Stimulated activated CD8-positive, alpha-beta memory T cell treated with anti-CD3 and anti-CD28 coated beads, Interleukin-15, amount 100 ng/mL, for 48 hours (primary cell): ENCODE measurements at places on chromosomes 4 and X.

GRCh38 chr4:81740487-81740886, 268.8 kb upstream of the RASGEF1B start:
- DNase-seq: no peak

GRCh38 chr4:60682901-60683300, 517.2 kb upstream of the ADGRL3 start:
- DNase-seq: no peak

DNA sequence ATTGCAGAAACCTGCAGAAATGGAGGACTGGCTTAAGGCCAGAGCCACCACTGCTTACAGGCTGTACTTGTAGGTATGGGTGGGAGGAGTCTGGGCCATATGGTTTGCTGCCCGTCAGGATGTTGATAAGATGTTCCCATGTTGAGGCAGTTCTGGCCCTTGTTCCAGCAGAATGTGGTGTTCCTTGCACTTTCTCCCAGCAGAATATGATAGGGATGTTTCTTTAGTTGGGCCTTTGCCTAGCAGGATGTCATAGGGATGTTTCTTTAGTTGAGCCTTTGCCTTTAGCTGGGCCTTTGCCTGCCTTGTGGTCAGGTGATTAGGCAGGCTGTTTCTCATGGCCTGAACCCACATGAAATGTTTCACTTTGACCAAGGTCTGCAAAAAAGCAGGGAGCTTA, 139.1 kb upstream of the PAQR3 start:
- no peak for DNase-seq

DNA sequence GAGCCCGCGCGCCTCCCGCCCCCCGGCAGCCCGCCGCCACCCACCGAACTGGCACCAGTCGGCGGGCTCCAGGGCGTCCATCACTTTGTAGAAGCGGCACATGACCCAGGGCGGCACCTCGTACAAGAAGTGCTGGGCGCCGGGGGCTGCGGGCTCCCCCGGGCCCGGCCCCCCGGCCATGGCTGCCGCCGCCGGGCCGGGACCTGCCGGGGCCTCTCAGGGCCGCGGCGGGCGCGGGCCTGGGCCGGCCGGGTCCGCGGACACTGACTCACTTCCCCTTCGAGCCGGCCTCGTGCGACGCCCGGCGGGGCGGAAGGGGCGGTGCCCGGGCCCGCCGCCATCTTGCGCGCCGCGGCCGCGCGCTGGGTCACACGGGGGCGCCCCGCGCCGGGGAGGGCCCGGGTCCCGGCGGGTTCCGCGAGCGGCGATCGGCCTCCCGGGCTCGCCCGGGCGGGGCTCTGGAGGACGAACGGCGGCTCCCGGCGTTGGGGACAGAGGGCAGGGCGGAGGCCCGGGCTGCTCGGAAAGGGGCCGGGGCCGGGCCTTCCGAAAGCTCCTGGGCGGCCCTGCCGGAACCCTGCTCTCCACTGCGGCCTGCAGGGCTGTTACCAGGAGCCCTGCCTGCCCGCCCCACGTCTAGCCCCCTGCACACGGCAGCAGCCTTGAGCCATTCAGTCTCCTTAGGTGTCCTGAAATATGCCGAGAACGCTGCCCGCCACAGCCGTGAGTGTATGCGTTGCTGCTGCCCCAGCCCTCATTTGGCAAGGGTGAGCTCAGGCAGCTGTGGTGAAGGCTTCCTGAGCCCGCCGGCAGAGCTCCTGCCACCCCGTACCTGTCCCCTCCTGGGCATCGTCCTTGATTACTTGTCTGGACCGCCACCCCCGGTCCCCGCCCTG, at the start of gene IRAK1:
Gene IRAK1, minus strand, starts transcription at position 270 of the 896 bp plus-strand sequence. Its CDS starts 90 bp downstream, at position 180.
- DNase-seq: peak; percentile 39

DNA sequence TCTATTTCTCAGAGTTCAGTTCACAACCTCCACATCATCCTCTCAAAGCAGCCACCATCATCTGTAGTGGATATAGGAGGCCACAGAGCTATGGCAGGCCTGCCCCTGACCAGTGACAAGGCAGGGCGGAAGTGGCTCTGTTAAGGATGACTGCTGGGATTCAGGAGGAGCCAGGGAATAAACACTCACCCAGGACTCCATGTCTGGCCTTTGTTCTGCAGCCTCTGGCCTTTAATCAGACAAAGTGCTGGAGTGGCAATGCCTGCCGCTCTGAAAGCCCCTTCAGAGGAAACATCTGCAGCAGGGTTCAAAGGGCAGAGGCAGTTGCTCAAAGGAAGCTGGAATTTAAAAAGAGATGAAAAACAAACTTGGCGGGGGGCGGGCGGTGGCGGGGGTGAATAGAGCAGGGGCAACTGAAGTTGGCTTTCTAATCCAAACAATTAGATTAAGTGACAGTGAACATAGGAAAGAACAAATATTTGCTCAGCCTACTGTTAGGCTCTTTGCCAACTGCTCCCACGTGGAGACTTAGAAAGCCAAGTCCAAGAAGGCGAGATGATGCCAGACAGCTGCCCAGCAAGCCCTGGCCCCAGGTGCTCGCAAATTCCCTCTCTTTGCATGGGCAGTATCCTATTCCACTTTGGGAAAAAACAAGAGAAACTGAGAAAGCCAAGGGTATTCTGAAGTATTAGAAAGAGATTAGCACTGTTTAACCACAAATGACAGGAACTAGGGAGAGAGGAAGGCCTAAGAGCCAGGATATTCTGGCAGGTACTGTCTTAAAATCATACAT, 5.5 kb downstream of the MPP1 start:
- DNase-seq: no peak

DNA sequence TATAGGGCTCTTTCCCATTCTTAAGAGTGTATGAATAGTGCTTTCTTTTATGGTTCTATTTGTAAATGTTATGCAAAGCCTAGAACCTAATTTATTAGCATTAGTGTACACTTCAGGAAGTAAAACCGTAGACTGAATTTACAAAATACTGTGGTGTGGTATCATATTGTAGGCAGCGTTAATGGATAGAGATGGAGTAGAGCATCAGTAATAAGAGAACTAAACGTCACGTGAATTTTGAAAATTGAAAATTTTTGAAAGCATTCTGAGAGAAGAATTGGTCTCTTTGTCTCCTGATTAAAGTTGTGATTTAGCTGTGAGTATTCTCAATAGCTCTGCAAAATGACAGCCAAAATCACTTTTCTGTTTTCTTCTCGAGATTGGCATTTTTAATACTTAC, 2.9 kb downstream of the STIM2 start:
- DNase-seq: no peak

- no peak for DNase-seq
Measured at GRCh38 chrX:38563030-38563429, 1.7 kb downstream of the TSPAN7 start.

DNA sequence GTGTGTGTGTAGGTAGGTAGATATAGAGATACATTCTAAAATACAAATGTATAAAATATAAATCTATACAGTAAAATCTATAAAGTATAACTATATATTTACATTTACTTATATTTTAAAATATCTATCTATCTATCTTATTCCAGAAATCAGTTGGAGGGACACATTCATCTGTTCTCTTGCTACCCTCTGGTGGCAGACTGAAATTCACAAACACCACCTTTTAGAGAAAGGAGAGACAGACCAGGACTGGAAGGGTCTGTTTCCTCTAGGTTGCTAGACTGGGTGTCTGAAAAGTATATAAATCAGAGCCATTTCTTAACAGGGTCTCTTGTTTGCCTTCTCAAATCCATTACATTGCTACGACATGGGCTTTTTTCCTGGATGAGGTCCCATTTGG, 343.0 kb downstream of the OPHN1 start:
- no peak for DNase-seq

DNA sequence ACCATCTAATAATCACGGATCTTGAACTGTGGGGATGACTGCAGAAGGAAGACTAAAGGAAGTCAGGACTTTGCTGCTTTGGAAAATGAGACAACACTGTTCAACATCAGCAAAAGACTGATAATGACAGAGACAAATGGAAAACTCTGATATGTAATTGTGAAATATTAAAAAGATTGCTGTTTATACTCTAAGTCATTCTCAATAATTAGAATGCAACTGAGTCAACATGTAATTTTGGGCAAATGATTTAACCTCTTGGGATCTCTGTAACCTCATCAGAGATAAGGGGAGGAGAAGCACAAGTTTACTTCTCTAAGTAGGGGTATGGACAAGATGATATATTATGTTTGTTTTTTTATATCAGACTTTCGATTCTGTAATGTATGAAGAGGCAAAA, 121.9 kb downstream of the GASK1B start:
- DNase-seq: no peak
